ENCODE measurements at places on chromosomes 11 and 22.

DNA sequence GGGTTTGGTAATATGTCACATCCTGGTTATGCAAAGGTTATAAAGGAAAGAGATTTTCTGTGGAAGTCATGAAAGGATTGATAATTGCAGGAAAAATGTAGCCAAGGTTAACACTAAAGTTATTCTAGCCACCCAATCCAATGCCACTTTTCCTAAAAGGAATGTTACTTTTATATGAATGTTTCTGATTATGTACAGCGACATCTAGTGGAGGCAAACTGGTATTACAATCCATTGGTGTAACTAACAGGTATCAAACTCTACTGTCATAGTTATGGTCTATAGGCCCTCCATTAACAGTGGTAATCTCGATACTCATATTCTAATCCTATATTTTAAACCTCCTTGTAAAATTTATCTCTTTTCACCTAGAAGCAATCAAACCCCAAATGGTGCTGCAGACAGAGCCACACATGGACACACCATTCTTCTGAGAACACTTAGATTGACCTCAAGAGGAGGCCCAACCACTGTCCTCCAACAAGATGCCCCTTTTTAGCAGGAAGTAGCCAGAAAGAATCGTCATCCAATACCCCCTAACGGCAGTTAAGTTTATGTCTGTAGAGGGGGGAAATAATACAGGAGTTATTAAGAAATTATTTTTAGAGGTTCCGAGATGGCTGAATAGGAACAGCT lies 74.9 kb upstream of the RAG2 start:
- peak; percentile 26 for DNase-seq

GRCh38 chr22:43883719-43884415 lies 7.9 kb downstream of the PNPLA5 start:
- no peak for DNase-seq

GRCh38 chr11:33543823-33544222 lies 156.8 kb downstream of the C11orf91 start:
- no peak for DNase-seq

DNA sequence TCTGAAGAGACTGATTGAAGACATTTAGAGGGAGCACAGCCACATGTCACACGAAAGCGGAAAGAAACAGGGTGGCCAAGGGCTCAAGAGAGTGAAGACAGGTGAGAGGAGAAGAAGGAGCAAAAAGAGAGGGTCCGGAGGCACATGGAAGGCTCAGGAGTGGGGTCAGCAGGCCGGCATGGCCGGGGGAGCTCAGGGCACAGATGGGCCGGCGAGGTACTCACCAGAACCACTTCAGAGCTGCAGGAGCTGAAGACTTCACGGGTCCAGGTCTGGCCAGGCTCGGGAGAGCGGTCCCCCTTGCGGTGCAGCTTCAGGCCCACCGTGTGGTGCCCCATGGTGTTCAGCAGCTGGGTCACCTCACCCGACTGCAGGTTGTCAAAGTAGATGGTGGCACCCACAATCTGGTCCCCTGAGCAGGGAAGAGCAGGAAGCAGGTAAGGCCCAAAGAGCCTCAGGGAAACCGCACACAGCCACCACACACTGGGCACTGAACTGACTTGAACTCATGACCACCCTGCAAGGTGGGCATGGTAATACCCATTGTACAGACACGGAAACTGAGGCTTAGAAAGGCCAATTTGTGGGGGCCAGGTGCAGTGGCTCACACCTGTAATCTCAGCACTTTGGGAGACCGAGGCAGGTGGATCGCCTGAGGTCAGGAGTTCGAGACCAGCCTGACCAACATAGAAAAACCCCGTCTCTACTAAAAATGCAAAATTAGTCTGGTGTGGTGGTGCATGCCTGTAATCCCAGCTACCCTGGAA lies 11.6 kb downstream of the AHNAK start:
- DNase-seq, result no peak

DNA sequence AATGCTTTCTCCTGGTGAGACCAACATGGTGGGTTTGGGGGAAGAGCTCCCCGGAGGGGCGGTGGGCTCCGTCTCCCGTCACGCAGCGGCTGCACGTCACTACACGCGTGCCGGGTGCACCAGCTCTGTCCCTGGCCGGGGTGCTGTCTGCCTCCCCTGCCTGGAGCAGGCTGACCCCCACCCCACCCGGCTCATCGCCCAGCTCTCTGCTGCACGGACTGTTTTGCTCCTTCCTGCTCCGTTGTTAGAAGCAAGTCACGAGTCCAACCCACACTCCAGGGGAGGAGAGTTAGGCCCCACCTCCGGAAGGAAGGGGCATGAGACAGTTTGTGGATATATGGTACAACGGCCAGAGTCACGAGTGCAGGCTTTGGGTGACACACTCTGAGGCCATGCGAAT lies 364.9 kb downstream of the BRD1 start:
- no peak for DNase-seq

GRCh38 chr11:129208863-129209262 lies 16.7 kb upstream of the ARHGAP32 start:
- DNase-seq, result no peak

GRCh38 chr22:19463491-19464469 lies 15.2 kb downstream of the UFD1 start:
- DNase-seq, result no peak

- DNase-seq, result no peak
Observed at GRCh38 chr11:129861702-129862522, 33.5 kb downstream of the NFRKB start.

GRCh38 chr11:125073616-125074483 lies 10.7 kb downstream of the SLC37A2 start:
- no peak for DNase-seq

GRCh38 chr11:123194337-123195187 lies 486 bp downstream of the CLMP start:
- DNase-seq, result no peak

GRCh38 chr11:83682611-83682973 lies 396.4 kb upstream of the CCDC90B start:
- DNase-seq, result no peak

GRCh38 chr11:898540-899190 lies 11.9 kb downstream of the CHID1 start:
- DNase-seq, result no peak

- DNase-seq, result no peak
Observed at GRCh38 chr22:48577014-48577690, 1250.5 kb downstream of the BRD1 start.

- no peak for DNase-seq
Observed at GRCh38 chr11:8242118-8242475, 21.6 kb downstream of the LMO1 start.

DNA sequence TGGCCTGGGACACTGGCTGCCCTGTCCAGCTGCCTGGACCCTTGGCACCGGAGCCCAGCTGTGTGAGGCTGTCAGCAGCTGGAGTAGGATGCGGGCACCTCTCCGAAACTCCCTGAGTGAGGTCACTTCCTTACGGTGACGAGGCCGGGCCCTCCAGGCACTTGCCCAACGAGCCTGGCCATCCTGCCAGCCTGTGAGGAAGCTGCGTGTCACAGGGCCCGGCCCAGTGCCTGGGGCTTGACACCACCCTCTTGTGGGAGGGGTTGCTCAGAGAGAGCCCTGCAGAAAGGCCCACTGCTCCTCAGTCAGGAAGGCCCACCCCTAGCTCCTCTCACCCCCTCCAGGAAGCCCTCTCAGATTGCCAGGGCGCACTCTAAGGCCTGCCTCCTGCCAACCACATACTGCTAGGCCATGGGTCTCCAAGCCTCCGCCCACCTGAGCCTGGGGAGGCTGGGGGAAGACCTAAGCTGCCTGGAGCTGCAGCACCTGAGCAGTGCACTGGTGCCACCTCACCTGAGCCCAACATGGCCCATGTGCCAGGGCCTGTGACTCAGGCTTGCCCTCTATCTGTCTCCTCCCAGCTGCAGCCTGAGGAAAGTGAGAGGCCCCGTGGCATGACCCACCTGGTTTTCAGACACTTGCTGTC lies 4.3 kb upstream of the PHLDA2 start:
- peak; percentile 45 for DNase-seq

GRCh38 chr11:7486781-7487140 lies 1.5 kb downstream of the OLFML1 start:
- DNase-seq, result no peak

- DNase-seq, result no peak
Observed at GRCh38 chr22:29080106-29080975, 7.5 kb downstream of the KREMEN1 start.

DNA sequence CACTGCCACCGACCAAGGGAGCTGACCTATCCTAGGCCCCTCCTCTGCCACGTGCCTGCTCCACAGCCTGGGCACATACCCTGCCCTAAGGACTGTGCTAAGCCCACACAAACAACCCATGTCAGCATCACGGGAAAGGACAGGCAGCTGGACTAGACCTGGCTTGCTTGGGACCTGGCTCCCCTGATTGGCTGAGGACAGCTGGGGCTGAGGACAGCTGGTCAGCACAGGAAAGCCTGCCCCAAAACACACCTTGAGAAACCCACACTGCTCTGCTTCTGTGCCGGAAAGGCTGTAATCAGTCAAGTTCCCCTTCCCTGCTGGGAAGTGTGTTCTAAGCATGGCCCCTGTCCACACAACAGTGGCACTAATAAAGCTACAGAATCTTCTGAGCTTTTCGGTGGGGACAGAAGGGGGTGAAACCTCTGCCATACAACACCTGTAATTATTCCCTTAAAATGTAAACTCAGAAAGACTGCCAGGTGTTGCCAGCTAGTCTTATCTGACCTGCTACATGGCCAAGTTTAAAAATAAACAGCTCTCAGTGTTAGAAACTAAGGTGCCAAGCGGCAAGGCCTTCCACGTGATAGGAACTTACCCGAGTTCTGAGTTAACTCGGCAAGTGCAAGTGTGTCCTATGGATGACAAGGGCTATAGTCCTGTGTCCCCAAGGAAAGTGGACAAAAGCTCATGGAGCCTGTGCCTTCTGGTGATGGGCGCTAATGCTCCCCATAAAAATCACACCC lies 35.7 kb upstream of the ARFGAP3 start:
- DNase-seq, result no peak

Data from CD4-positive, alpha-beta T cell treated with Interleukin-6 at 100 ng/mL for 8 hours (primary cell).